ENCODE measurements at places on chromosomes 3 and 15.

- DNase-seq = no peak
Observed at GRCh38 chr15:38323895-38324294, 71.3 kb downstream of the SPRED1 start.

GRCh38 chr3:22729981-22730380 lies 473.1 kb upstream of the UBE2E2 start:
- DNase-seq = no peak

DNA sequence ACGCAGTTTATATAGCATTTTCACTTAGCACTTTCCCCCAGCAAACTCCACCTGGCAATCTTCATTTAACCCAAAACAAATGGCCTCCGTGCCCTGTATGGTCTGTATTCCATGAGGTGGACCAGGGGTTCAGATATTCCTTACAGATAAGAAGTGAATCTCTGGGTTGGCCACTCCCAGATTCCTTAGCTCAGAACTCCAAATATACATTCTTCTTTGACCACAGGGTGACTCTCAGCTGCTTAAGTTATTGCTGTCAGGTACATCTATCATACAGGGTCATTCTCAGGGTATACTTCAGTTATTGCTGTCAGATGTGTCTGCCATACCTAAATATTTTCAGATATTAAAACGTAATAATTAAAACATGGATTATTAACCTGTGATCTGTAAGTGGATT lies 229.8 kb downstream of the TBL1XR1 start:
- no peak for DNase-seq

DNA sequence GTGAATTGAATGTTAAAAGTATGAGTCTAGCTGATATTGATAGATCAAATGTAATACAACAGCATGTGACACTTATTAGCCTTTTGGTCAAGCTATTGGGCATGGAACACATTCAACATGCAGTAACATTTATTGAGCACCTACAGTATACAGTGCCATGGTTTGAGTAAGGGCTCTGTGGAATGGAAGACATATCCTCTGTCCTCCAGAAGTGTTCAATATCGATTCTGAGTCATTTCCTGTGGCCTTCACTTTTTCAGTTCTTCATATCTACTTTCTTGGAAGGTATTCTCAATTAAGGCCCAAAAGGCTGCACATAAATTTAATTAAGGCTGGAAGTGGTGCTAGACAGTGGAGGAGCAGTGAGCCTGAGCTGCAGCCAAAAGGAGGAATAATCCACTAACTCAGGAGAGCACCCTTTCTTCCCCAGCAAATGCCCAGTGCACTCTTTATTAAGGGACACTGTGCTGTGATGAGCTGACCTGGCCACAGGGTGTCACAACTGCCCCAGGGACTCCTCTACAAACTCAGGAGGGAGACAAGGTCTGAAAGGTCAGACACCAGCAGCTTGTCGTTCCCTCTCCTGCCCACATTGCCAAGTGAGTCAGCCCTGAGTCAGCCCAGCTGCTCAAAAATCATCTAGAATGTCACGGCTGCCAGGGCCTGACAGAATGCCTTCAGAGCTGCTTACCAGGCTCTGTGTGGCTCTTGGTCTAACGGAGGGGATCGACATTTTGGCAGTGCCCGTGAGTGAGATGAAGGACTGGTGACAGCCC lies 544.8 kb downstream of the AGBL1 start:
- peak; percentile 6 for DNase-seq

GRCh38 chr15:88004399-88004798 lies 252.1 kb downstream of the NTRK3 start:
- no peak for DNase-seq

DNA sequence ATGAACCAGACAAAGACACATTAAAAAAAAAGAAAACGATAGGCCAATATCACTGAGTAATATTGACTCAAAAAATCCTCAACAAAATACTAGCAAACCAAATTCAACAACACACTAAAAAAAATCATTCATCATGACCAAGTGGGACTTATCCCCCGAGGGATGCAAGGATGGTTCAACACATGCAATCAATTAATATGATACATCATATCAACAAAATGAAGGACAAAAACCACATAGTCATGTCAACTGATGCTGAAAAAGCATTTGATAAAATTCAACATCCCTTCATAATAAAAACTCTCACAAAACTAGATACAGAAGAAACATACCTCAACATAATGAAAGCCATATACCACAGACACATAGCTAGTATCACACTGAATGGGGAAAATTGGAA lies 41.8 kb upstream of the ANKRD28 start:
- no peak for DNase-seq

DNA sequence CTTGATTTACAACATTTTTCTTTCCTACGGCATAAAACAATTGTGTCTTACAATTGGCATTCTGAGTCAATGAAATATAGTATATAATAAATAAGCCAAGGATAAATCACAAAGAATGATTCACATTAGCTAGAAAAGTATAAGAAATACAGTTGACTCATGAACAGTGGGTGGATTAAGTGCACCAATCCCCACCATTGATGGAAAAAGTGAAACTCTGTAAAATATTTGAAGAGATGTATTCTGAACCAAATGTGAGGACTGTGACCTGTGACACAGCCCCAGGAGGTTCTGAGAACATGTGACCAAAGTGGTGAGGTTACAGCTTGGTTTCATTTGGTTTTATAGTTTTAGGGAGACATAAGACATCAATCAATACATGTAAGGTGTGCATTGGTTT lies 227.5 kb downstream of the ALCAM start:
- no peak for DNase-seq

GRCh38 chr3:165463531-165463930 lies 267.3 kb upstream of the SLITRK3 start:
- no peak for DNase-seq

DNA sequence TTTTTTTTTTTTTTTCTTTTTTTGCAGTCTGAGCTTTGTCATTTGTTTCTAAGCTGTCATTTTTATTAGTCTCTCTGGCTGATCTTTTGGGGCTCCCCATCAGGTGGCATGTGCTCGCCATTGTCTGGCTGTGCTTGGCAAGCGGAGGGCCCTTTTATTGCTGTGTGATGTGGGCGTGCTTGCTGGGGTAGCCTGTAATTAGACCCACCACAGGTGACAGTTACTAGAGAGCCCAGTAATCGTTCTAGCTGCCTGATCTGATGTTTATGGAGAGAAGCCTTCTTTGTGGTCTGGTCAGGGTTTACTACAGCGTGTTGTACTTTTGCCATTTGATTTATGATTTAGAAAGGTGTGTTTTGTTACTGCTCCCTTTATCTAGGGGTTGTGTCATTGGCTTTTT lies 179.9 kb downstream of the MCTP2 start:
- DNase-seq = no peak

DNA sequence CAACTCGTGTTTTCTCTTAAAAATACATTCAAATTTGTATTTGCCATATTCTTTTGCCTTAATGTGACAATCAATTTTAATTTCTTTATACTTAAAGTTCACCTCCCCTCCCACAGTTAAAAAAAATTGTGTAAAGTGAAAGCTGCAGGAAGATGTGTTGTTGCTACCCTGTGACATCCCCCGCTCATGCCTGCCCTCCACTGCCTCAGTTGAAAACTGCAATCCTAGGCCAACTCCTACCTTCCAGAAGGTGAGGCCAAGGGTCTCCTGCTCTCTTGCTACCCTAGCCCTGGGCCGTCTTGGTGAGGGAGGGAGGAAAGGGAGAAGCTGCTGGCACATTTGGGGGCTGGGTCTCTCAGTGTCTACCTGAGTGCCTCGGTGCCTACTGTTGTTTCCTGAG lies 57.0 kb upstream of the CMTM7 start:
- no peak for DNase-seq

DNA sequence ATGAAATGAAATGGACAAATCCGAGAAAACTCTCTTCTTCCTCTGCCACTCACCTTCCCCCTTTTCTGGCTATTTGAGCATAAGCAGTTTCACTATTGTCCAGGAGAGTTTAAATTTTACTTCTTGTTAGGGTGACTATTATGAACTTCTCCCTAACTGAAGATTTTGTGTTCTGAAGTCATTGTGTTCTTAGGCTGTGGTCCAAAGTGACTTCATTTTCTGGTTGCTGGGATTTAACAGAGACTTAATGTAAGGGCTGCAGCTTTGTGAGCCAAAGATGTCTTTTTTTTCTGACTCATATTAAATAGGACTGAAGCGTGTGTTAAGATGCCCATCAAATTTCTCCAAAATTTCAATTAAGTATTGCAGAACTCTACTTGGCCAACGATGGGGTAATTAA lies 46.5 kb upstream of the FSTL1 start:
- DNase-seq = no peak
